ENCODE measurements at places on chromosomes 11 and 22.

- DNase-seq: no peak
Measured at GRCh38 chr11:90363739-90364138, 140.9 kb upstream of the CHORDC1 start.

GRCh38 chr11:71488681-71489270 lies 35.8 kb downstream of the NADSYN1 start:
- no peak for DNase-seq

GRCh38 chr22:33867118-33867866 lies 53.0 kb downstream of the LARGE1 start:
- DNase-seq: no peak

- DNase-seq: no peak
Measured at GRCh38 chr11:19889531-19889930, 176.9 kb downstream of the NAV2 start.

DNA sequence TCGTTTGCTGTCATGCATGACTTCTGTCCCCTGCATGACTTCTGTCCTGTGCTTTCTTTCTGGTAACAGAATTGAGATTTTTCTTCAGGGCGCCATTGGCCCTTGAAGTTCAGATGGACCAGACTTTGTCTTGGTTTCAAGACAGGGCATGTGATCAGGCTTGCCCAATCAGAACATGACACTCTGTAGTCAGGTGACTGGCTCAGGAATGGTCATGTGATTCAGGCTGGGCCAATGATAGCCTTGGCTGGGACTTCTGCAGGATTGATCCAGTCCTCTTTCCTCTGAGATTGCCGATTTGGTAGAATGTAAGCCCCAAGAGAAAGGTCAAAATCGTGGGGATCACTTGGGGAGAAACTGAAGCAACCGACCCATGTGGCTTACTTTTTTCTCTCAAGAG lies 90.5 kb upstream of the ALX4 start:
- DNase-seq: no peak

DNA sequence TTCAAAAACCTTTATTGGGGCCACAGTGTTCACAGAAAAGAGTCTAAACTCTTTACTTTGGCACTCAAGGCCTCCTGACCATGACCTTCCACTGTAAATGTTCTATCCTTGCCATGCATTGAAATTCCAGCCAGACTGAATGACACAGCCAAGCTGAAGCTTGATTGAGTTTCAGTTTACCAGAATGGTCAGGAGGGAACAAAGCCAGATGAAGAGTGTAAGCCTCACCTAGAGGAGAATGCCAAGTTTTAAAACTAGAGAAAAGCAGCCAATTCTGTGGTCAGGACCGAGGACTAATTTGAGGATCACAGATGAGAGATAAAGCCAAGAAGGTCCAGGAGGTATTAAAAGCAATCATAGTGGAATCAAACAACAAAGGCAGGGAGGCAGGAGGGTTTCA lies 215.3 kb downstream of the KCNA4 start:
- DNase-seq: no peak

GRCh38 chr11:115591380-115591779 lies 87.2 kb upstream of the CADM1 start:
- no peak for DNase-seq

- no peak for DNase-seq
Measured at GRCh38 chr11:8809241-8809938, 101.6 kb upstream of the AKIP1 start.

- no peak for DNase-seq
Measured at GRCh38 chr11:57903011-57903410, 120.7 kb upstream of the OR9Q1 start.

GRCh38 chr11:124751391-124751740 lies 689 bp downstream of the VSIG2 start:
- DNase-seq: no peak

- DNase-seq: no peak
Measured at GRCh38 chr22:23858484-23858815, 775 bp downstream of the SLC2A11 start.

GRCh38 chr22:21697021-21697771 lies 31.4 kb downstream of the PPIL2 start:
- DNase-seq: no peak

DNA sequence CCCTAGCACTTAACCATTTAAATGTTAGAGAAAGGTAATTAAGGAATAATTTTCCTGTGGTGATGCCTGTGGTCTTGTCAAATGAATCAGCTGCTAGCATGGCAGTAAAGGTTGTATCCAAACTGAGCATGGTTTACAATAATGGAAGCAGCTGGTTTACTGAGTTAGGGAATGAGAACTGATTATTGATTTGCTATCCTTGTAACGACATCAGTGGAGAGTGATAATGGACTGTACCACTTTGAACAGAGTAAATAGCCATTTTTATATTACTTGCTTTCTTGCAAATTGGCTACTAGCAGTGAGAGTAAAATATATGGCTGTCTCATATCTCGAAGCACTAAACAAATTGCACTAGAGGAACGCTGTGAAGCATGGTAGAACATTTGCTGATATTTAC lies 589.0 kb upstream of the ANO5 start:
- DNase-seq: no peak
